Cortex of kidney (tissue), 1 donor: ENCODE measurements at places on chromosomes 7 and 10.

DNA sequence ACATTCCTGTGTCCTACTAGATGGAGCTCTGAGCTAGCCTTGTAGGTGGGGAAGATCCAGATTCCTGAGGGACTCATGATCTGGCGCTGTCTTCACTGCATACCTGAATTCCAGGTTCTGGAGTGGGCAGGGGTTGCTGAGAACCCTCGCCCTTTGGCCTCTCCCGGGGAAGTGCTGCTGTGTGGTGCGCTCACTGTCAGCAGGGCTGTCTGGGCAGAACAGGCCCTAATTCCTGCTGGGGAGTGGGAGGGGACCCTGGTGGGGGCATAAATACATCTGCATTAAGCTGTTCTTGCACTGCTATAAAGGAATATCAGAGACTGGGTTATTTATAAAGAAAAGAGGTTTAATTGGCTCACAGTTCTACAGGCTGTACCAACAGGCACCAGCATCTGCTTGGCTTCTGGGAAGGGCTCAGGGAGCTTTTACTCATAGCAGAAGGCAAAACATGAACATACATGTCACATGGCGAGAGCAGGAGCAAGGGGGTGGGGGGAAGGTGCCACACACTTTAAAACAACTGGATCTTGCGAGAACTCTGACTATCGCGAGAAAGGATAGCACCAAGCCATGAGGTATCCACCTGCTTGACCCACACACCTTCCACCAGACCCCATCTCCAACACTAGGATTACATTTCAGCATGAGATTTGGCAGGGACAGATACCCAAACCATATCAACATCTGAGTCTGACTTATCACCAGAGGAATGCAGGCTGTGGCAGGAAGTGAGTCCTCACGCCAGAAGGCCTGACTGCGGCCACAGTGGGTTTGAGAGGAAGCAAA, 115.0 kb downstream of the ADCY1 start:
- DNase-seq, result no peak

GRCh38 chr7:158228986-158229385, 358.6 kb downstream of the PTPRN2 start:
- DNase-seq, result no peak

DNA sequence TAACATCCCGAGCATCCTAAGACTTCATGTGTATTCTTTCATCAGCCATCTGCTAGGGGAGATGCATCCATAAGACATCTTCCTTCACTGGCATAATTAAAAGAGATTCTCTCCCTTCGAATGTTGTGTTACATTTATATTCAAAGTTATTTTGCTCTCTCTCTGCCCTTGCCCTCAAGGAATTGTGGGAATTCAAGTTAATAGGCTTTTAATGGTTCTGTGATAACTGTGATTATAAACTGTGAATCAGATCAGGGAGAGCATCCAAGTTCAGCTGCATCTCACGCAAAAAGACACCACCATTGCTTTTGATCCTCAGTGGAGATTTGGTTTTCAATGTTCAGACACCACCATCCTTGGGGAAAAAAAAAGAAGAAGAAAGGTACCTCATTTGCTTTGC, 9.2 kb upstream of the TEX36 start:
- no peak for DNase-seq

- DNase-seq, result no peak
Measured at GRCh38 chr10:79298403-79299244, 48.6 kb upstream of the PPIF start.

DNA sequence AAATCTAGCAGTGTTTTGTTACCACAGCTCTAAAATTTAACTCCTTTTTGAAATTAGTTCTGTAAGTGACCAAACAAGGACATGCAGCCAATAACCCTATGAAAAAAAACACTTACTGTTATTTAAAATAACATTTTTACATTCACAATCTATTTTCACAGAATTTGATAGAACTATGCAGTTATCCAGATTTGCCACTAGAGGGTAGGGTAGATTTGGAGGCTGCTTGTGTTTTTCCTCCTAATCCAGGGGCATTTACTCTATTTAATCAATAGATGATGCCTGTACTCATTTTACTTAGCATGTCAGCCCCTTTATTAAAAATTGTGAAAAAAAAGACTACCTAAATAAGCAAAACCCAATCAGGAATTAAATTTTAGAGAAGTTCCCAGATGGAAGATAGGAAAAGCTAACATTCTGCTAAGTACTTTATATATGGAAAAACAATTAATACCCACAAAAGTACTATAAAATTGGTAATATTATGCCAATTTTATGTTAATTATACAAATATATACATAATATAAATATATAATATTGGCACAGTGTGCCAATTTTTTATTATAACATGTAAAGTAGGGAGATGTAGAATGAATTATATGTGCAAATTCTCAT, 18.1 kb upstream of the LIPK start:
- no peak for DNase-seq

GRCh38 chr7:29255199-29255878, 60.8 kb downstream of the CHN2 start:
- no peak for DNase-seq

DNA sequence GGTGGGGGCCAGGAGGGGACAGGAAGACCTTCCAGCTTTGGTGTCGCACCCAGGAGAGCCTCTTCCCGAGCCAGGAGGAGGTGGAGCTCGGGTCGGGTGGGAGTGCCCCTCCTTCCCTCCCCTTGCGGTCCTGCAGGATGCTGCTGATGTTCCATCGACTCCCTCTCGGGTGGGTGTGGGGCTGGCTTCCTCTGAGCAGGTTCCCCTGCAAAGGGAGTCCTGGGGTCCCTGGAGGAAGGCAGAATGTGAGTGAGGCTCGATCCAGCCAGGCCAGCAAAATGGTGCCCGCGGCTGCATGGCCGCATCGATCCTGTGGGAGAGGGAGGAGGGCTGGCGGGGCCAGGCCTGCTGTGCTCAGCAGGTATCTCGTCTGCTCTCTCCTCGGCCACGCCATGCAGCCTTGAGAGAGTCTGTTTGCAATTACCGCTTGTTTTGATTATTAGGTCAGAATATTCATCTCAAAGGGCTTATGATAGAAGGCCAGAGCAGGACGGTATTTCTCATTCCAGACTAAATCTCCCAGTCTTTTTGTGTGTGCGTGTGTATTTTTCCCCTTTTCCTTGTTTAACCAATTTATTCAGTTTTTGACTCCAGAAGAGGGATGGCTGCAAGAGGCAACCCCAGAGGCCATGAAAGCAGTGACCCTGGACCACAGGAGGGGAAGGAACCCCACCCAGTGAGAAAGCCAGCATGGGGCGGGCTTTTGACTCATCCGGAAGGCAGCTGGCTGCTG, 137.3 kb upstream of the ZMIZ1 start:
- DNase-seq, result no peak

DNA sequence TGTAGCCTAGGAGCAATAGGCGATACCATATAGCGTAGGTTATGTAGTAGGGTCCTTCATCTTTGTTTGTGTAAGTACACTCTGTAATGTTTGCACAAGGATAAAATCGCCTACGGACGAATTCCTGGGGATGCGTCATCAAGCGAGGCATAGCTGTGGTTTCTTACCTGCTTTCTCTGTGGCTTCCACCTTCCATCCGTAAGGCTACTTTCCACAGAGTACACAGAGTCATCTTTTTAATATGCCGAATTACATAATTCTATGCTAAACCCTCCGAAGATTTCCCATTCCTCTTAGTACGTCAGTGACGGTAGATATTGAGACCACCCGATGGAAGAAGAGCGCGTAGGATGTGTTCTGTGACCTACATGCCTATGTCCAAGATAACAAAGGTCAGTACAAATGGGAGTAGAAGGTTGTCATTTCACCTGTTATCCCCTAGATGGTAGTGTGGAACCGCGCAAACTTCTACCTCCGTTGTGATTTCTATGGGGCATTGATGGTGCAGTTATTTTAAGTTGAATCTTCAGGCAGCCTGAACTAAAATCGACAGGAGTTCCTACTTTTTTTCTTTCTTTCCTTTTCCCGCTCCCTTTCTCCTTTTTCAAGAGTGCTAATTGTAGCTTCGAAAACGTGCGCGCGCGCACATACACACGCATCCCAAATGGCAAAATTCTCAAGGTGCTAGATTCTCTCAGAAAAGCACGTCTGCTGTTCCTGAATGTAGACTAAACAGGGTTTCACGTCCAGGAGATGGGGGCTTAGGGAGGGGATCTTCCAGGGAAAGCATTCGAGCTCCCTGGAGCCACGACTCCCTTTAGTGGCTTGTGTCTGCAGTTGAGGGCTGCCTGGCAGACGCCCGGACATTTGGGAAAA, 111.7 kb upstream of the MBL2 start:
- DNase-seq, result no peak
